ENCODE measurements at places on chromosomes 7 and 10.

DNA sequence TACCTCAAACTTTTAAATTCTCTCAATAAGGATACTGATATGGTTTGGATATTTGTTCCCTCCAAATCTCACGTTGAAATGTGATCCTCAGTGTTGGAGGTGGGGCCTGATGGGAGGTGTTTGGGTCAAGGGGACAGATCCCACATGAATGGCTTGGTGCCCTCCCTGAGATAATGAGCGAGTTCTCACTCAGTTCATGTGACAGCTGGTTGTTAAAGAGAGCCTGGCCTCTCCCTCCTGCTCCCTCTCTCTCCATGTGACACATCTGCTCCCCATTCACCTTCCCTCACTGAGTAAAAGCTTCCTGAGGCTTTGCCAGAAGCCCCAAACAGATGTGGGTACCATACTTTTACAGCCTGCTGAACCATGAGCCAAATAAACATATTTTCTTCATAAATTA is 19.2 kb downstream of the ABCB4 start:
- DNase-seq, result no peak

- no peak for DNase-seq
These were observed 23.8 kb upstream of the SLF2 start for GRCh38 chr10:100888957-100889356.

GRCh38 chr10:3290550-3290949 is 118.0 kb upstream of the PITRM1 start:
- DNase-seq, result no peak

DNA sequence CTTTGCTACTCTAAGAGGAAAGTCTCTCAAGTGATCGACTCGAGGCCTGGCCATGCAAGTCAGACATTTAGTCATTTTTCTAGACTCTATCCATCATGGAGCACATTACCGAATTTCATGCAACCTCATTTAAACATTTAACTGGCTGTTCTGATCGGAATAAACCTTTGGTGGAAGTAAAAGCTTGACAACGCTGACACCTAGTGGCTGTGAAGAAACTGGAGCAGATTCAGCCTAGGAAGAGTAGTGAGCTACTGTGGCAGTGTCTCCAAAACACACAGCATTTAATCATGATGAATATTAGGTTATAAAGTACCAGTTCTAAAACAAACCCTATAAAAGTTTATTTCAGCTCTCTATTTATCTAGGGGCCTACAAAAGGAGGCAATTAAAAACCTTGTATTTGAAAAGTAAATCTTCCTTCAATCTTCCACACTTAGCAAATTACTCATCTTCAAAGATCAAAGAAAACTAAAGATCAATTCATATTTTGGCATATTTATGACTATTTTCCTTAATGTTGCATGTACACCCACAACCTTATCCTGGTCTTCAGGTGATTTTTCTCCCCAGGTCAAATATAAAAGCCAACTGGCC is 175.0 kb downstream of the CTNNA3 start:
- peak; percentile 45 for DNase-seq

DNA sequence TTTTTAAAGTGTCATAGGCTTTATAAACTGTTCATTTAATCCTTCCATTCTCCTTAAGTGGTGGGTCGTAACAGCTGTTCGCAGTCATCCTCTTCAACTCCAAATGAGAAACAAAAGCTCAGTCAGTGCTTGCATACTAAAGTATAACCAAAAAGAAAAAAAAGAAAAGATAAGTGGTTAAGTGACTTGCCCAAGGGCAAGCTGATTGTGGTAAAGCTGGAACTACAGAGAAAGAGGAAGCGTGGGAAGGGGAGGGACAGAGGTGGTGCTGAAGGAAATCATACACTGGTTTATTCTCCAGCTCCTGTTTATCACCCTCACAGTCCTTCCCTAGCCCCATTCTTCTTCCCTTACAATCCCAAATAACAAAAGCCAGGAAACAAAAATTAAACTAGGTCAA is 29.6 kb downstream of the IDE start:
- peak; percentile 95 for DNase-seq

DNA sequence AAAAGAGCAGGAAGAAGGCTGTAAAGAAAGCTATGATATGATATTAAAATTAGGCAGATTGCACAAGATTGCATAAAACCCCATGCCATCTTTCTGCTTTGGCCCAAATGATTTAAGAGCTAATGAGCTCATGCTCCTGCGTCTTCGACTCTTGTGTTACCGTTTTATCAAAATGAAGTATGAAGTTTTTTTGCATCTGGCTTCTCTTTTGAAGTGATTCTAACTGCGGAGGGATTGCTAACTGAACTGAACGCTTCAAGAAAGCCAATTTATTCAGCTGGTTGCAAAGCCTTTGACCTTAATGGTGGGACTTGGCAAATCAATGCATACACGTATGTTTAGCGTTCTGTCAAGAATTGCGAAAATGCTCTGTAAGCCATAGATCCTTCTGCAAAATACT is 282.9 kb downstream of the TWIST1 start:
- DNase-seq, result no peak

DNA sequence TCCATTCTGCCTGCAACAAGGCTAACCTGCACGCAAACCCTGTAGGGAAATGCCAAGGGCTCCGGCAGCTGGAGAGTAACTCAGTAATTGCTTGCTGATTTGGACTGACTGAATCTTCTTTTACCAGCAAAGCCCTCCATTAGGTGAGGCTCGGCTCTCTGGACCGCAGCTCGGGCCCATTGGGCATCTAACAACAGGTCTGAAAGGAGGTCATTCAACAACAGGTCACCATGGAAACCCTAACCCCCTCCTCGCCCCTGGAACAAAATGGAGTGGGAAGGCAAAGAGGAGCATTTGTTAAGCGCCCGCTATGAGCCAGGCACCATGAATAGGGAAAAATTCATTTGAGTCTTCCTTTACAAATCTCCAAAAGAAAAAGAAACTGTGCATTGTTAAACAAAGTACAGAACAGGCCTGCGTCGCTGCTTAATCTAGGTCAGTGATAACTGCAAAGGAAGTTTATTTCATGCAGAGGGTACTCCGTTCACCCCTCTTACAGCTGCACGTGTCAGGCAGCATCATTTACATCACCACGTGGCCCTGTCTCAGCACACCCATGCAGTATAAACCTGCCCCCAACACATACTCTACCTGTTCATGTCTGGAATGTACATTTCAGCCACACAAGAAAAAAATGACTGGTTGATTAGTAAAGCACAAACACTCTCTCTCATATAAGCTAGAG is 248.8 kb upstream of the NEBL start:
- no peak for DNase-seq

GRCh38 chr10:8283986-8284385 is 229.5 kb downstream of the GATA3 start:
- DNase-seq, result no peak

GRCh38 chr7:19491821-19492452 is 216.9 kb downstream of the POLR1F start:
- DNase-seq, result peak; percentile 27

DNA sequence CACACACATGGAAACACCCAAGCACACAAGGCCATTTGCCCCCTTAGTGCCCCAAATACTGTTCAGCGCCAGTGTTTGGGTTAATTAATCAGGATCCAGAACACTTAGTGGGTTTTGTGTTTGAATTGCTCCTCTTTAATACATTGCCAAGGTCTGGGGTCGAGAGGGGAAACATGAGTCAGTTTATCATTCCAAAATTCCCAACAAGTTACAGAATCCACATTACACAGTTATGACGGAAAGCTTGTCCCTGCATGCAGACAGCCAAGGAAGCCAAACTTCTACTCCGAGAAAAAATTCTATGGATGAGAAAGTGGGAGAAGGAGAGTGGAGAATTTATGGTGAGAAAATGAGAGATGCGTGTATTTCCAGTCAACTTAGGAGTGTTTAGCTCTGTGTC is 189.0 kb downstream of the NPSR1 start:
- no peak for DNase-seq

GRCh38 chr7:6642239-6642839 is 5.2 kb downstream of the ZNF316 start:
- DNase-seq, result no peak

- no peak for DNase-seq
These were observed 43.6 kb downstream of the PRR15 start for GRCh38 chr7:29607259-29607658.

- DNase-seq, result no peak
These were observed 67.0 kb downstream of the OSBPL3 start for GRCh38 chr7:24912874-24913514.

DNA sequence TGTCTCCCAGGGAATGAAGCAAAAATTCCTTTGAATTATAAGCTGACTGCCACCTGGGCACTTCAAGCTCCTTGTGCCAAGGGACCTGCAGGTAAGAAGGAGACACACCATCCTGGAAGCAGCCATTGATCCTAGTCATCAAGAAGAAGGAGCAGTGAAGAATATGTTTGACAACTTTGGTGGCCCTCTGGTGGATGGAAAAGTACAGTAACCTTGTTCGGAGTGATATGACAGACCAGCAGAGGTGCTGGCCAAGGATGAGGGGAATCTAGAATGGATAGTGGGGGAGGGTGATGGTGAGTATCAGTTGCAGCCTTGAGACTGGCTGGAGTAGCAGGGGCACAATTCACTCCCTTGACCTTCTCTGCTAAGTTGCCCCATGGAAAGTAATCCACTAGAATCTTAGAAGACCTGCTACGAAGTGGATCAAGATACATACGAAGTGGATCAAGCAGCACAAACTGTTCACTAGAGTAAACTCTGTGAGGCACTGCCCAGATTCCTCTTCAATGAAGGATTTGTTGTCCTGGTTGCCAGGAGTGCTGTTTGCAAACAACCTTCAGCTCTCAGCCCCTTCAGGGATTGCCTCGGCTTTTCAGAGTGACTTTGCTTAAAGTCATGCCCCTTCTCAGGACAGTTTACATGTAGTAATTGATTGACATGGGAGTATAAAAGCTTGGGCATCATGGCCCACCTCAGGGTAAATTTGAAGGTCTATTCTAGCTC is 44.8 kb upstream of the ORC5 start:
- DNase-seq, result no peak

- DNase-seq, result no peak
These were observed 70.2 kb downstream of the CAV1 start for GRCh38 chr7:116595063-116595462.

- no peak for DNase-seq
These were observed 37.8 kb downstream of the DPCD start for GRCh38 chr10:101625821-101626412.

DNA sequence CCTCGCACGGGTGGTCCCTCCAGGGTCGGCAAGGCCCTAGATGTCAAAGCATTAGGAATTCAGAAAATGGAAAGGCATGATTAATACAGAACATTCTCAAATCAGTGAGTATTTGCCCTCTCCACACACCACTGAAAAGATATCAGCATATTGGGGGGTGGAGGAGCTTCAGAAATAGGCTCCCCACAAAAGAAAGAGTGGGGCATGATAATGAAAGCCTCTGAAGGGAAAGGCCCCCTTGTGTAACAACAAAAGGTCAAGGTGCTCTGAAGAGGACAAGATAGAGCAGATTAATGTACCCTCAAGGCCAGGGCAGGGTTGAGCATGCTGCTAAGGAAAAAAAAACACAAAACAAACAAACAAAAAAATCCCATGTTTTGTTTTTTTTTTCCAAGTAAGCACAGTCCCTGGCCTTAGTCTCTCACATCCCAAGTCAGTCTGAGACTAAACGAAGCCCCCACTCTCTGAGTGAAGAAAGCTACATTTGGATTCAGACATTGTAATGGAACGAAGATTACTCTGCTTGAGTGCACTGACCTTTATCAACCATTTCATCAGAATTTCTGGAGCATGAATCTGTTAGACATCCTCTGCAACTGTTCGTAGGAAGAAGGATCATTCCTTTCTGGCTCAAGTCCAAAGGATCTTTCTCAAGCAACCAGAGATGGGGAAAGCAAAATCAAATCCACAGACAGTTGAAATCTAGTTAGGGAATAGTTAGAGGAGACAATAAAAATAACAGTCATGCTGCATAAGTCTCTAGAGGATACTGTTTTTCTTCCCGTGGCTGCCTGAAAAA is 27.4 kb upstream of the DGKI start:
- no peak for DNase-seq

DNA sequence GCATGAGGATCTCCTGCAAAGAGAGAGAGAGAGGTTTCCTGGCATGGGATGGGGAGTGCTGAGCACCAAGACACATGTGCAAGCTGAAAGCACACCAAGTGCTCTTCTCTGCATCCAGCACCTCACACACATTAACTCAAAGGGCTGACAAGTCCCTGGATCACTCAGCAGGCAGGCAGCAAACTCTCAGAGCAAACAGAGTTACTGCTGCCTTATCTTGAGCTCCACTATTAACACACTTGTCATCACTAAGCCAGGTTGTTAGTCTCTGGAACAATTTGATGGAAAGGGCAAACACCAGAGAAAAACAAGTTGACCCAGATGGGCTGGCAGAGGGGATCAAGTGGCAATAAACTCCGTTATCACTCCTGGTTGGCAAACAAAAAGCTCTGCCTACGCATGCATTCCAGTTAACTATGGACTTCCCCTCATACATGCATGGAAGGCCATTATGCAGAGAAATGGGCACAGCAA is 349.9 kb downstream of the KCNMA1 start:
- no peak for DNase-seq

- DNase-seq, result no peak
These were observed 4.0 kb upstream of the SLC29A4 start for GRCh38 chr7:5278766-5279165.

GRCh38 chr7:103949374-103949773 is 40.1 kb downstream of the RELN start:
- no peak for DNase-seq

DNA sequence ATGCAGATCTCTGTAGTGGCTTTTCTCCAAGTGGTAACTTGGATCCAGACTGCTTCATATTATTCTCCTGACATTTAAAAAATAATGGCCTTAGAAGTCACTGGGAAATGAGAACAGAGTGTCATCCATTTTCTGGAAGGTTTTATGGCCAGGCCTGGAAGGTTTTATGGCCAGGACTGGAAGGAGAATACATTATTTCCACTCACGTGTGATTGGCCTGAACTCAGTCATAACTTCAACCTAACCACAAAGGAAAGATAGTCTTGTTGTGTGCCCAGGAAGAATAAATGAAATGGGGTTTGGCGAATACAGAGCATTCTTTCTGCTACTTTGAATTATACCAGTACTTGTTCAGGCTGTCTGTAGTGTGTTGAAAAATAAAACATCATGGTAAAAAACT is 360.9 kb downstream of the GPAM start:
- DNase-seq, result no peak

All from foreskin melanocyte (primary cell).